ENCODE measurements at places on chromosomes 11 and 22. TPM values are rescaled to one million over a fixed set of nuclear protein-coding genes. Genes with fewer than 3 reads are reported as not detected.

GRCh38 chr22:20218326-20218872, 49.7 kb downstream of the RTN4R start:
- no peak for DNase-seq

Gene BTBD18
- 0.70 TPM for polyA plus RNA-seq

Gene ACRV1
- 1.4 TPM for polyA plus RNA-seq

Gene SCN3B
- 2.5 TPM for polyA plus RNA-seq

Gene UQCR10
- 127 TPM for polyA plus RNA-seq
